ENCODE measurements at places on chromosomes 2 and 18.
A peak's percentile ranks its signal among the peaks of the same experiment; 100 is the strongest.

DNA sequence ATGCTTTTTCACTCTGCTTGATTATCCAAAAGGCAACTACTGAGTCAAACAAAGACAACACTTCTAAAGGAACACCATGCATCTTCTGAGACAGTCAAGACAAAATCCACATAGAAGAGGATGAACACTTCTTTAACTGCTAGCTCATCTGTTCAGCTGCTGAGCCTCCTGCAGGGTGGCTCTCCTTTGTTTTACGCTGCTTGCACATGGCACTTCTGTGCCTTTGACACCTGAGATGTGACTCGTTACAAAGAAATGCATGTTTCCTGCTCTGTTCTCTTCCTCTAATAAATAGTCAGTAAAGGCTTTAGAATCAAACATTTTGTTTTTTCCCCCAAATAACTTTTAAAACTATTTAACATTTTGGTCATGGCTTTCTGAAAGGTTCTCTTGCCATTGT is 1129.4 kb downstream of the TDRD15 start:
- DNase-seq = no peak

DNA sequence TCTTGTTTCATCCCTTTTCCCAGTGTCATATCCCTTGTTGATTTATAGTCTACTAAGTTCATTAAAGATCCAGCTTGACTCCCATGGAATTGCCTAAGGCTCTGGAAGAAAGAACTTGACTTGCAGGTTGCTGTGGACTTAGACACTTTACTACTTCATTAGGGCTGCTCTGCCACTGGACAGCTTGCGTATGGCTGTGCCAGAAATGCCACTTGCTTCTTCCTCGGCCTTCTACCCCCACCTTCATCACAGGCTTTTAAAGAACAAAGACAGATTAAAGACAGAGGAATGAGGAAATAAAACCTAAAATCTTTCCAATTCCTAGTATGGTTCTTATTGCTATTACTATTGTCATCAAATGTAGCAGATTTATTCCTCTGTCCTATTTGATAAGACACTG is 591.7 kb downstream of the BCL11A start:
- DNase-seq = no peak

DNA sequence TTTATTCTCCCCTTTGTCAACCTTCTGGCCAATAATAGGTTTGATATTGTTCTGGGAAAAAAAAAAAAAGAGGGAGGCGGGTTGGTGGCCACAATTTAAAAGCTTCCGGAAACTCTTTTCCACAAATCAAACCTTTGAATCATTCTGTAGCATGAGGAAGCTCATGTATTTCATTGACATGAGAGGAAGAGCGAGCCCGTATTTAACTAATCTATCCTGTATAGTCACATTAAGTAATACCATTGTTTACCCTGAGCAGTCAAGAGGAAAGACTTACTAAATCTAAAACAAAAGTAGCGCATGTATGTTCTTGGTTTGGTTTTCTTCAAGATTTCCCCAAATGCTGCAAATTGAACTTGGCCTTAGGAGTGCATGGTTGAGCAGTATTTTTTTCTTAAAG is 120.1 kb downstream of the NCKAP5 start:
- DNase-seq = no peak

DNA sequence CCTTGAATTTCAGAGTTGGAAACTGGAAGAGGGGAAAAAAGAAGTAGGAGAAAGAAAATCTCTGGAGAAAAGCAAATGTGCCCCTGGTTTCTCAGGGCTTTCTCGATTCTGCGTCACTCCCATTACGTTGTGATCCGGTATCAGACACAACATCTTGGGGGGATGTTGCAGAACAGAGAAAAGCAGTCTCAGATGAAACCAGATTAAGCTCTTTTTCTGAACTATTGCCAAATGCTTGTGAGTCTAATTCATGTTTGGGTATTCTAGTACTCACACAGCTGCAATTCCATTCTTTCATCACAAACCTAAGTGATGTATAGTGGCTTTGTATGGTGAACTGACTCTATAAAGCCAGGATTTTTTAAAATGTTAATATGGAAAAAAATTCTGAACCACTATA is 233.2 kb downstream of the TCF4 start:
- DNase-seq = no peak

DNA sequence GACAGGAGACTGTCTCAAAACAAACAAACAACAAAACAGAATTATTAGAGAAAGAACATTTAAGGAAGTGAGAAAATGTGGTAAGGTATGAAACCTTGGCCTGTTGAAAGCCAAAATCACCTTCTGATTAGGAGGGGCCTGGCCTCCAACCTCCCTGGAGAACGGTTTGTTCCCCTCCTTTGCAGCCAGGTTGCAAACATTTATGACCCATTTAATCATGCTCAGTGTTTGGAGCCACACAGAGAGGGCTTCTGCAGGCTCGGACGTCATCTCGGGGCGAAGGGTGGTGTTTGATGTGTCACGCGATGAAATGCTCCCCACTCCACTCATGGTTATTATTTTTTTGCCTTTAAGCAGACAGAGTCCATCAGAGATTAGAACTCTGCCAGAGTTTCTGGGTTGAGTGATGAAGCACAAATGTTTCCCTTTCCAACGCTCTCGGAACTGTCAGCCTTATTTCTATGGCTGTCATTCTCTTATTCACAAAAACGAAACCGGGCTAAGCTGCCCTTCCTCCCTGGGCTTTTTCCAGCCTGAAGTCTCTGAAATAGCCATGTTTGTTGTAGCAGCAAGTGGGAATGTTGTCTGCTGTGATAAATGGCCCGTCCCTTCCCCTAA is 33.6 kb upstream of the ROCK2 start:
- DNase-seq = peak; percentile 38

DNA sequence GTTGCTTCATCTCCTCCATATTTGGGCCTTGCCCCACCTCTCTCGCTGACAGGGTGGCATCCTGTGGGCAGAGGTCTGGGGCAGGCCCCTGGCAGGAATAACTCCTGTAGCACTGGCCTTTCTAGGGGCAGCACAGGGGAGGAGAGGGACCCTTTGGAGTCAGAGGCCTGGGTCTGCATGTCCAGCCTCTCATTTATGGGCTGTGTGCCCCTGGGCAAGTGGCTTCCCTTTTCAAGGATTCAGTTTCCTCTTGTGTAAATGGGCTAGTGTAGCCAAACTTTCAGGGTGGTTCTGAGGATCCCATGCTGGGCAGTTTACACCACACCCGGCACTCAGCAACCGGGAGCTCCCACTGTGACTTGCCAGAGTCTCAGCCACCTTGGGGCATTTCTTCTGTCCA is 23.4 kb downstream of the ADRA2B start:
- no peak for DNase-seq

DNA sequence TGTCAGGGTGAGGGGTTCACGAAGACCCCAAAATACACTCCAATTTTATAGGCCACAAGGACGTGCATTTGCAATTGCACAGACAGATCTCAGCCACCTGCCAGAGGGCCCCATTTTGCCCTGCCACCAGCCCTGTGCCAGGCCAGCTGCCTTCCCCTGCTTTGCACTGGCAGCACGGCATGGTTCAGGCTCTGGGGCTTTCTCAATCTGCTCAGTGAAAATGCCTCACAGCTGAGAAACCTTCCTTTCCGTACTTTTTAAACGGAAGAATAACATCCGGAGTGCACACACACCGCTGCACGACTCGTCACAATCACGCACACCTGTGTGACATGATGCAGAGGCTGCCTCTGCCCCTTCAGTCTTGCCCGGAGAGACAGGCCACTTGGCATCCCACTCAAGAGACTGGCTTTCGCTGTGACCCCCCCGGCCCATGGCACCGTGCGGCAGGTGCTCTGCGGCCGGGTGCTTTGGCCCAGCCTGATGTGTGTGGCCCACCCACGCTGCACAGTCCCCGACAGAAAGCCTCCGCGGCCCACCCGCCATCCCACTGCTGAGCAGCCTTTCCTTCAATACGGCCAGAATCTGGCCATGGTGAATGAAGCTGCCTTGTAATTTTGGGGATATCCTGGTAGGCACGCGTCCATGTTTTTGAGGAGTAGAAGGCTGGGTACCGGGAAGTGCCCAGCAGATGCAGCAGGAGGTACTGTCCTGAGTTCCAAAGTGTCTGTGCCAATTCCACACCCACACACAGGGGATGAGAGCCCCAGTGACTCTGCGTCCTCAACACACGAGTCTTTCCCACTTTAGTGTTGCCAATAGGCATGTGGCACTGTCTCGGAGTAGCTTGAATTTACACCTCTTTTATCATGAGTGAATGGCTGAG is 88.8 kb downstream of the USP40 start:
- no peak for DNase-seq

DNA sequence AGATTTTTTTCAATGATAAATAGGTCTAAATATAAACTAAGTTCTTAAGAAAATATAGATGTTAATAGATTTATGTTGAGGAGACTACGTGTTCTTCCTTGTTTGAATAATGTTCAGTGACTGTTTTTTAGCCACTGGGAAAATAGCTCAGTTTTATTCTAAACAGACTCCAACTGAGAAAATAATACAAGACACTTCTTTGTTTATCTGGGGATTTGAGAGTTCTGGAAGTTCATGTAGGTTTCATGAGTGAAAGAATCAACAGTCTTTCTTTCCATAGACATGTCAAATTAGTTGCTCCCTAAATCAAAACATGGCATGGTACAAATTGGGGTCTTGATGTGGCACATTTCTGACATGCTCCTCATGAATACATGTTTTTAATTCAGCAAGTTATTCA is 177.7 kb downstream of the MREG start:
- DNase-seq = peak; percentile 56

DNA sequence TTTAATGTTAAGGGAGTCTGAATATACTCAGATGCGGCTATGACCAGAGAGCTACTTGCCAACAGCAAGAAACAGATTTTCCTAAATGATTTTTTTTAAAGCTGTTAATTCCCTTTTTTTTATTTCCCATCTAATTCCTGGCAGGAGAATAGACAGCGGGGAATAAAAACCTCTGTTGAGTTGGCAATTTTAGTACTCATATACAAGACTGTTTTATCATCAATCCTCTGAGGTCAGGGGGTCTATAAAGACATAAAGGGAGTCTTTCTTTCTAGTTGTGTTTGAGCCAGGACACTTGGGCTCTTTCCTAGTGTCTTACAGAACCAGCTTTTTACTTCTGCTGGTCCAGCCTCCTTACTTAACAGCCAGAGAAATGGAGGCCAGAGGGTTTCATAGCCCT is 29.4 kb downstream of the MAIP1 start:
- DNase-seq = peak; percentile 90

DNA sequence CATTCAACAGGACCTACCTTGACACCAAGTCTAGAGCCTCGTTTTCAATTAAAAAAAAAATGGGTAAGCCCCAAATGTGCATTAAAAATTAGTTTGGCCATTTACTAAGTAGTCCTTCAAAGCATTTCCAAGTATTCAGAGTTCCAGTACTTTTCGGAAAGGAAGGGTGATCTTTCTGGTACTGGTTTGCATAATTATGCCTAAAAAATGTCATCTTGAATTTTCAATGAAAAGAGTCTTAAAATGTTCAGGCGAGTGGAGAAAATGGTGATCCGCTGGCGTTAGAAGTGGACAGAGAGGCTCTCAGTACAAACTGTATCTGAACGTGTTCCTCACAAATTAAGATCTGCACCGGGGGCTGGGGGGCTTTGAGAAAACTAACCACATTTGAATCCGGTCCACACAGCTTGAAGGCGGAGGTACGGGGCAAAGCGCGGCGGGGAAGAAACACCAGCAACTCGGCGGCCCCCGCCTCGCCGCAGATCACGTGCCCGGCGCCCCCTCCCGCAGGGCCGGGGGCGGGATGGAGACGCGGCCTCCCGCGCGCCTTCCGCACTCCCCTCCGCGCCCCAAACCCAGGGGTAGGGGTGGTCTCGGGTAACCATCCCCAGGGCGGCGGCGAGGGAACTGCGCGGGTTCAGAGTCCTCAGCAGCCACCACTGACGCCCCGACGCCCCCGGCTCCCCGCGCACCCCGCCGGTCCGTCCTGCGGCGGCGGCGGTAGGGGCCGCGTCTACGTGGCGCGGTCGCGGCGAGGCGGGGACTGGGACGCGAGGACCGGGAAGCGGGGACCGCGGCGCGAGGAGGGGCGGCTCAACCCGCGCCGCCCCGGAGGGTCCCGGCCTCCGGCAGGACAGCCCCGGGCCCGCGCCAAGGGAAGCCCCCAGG is 564 bp downstream of the LPIN2 start:
- peak; percentile 81 for DNase-seq

GRCh38 chr2:18484625-18485024 is 75.8 kb downstream of the RDH14 start:
- no peak for DNase-seq

DNA sequence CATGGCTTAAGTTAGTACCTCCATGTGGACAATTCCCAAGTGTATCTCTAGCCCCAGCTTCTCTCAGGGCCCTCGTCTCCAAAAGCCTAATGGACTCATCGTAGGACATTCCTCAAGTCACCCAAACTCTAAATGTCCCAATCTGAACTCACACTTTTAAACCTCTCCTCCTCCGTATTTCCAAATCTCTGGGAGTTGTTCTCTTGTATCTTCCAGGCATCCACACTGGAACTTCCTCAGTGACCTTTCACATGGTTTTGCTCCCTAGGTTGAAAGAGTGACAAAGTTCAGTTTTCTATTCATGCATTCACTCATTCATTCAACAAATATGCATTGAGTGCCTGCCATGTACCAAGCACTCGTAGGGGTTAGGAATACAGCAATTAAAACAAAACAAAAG is 220.2 kb downstream of the ALPK2 start:
- DNase-seq = no peak

GRCh38 chr2:71675296-71675695 is 221.9 kb downstream of the DYSF start:
- DNase-seq = peak; percentile 74

- DNase-seq = no peak
Observed at GRCh38 chr2:107393516-107393915, 433.2 kb upstream of the RGPD4 start.

DNA sequence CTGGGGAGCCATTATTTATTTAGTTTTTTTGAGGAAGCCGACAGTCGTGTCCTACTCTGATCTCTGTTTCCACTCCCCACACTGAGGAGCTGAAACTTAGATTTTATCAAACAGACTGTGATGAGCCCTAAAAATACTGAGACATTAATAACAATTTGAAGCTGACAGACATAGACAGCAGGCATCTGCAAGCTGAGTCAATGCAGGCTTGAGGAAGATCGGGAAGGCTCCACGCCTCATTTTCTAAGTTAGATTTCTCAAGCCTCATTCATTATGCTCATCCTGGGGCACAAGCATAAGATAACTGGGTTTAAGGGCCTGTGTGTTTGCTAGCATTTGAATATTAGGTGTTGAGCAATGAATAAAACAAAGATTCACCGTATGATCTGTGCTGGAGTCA is 26.3 kb downstream of the EFR3B start:
- no peak for DNase-seq
